ENCODE measurements at places on chromosomes 5 and 9. TPM values are rescaled to one million over a fixed set of nuclear protein-coding genes. Genes with fewer than 3 reads are reported as not detected.

DNA sequence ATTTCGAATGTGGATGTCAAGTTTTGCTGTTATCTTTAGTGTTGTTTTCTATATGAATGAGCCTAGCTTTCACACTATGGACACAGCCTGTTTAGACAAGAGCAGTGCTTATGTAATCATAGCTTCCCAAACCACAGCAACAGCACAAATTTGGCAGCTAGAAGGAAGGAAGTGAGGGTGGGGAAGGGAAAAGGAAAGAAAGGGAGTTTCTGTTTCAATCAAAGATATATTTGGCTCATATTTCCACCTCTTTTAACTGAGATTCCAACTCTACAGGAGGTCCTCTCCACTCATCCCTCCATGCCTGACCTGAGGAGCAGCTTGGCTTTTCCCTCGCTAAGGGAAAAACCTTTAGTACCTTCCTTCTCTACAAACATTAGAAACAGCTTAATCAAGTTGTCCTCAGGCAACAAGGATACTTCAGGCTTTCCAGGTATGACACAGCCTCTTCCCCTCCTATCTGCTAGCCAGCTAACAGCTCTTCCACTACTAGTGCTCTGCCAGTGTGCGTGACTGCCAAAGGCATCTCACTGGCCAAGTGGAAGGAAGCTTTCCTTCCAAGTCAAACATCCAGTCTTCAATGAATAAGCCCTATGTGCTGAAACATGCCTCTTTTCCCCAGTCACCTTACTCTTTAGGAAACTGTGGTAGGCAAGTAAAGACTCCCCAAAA is 268.6 kb upstream of the PTGER4 start:
- peak; percentile 89 for DNase-seq

GRCh38 chr9:129054163-129054851 is 17.9 kb downstream of the MIGA2 start:
- DNase-seq, result no peak

GRCh38 chr5:43208658-43209057 is 16.6 kb downstream of the NIM1K start:
- no peak for DNase-seq

GRCh38 chr9:78971540-78971939 is 600.2 kb upstream of the TLE4 start:
- DNase-seq, result peak; percentile 52

DNA sequence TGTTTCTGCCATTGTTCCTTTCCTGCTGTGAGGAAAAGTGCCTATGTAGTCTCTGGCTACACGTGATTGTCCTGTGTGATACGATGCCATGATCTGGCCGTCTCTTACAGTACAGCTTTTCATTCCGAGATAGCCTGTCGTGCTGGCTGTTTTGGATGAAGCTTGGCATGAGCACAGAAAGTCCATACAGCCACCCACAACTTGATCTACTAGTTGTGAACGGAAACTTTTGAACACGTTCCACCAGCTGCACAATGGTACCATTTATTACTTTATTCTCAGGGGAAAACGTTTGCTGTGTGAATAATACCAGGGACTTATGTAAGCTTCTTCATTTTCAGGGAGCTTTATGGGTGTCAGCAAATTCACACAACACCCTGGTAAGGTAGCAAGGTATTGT is 217.6 kb upstream of the ANKRD55 start:
- no peak for DNase-seq

- peak; percentile 78 for DNase-seq
Observed at GRCh38 chr9:127931092-127931881, 710 bp upstream of the PIP5KL1 start.

GRCh38 chr5:76544268-76544926 is 78.8 kb downstream of the F2RL2 start:
- DNase-seq, result no peak

GRCh38 chr9:113501129-113501686 is 37.7 kb downstream of the RGS3 start:
- no peak for DNase-seq

GRCh38 chr5:136016945-136017530 is 11.8 kb upstream of the TGFBI start:
- DNase-seq, result peak; percentile 46

DNA sequence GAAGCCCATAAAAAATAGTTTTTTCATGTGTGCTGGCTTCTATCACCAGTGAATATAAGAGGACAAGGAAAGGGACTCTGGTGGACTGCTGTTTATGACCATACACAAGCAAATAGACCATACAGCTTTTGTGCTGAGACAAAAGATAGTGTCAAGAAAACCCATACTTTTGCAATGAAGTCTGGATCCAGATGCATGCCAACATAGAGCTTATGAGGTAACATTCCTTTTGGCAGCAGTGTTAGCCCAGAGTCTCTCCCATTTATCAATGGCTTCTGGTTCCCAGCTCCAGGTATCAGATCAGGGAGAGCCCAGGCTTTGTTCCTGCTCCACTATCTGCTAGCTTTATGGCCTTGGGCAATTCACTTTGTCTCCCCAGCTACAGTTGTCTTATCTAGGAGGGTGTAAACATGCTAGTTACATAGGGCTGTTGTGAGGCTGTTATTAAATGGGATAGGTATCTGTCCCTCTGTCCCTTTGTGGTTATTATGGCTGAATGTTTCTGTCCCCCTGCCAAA is 55.6 kb downstream of the CCDC192 start:
- DNase-seq, result no peak

GRCh38 chr9:82255481-82256176 is 267.1 kb downstream of the SPATA31D1 start:
- no peak for DNase-seq

GRCh38 chr9:116286297-116286696 is 132.7 kb downstream of the PAPPA start:
- DNase-seq, result no peak

The CCDC192 gene
- not detected for total RNA-seq

The PFN3 gene
- not detected for total RNA-seq

The KCTD16 gene
- total RNA-seq, result 0.04 TPM

The OMD gene
- 0.08 TPM for total RNA-seq

The TLX3 gene
- total RNA-seq, result 6.9 TPM

The NIPAL4 gene
- total RNA-seq, result not detected
